ENCODE measurements at places on chromosomes 7 and 10.

DNA sequence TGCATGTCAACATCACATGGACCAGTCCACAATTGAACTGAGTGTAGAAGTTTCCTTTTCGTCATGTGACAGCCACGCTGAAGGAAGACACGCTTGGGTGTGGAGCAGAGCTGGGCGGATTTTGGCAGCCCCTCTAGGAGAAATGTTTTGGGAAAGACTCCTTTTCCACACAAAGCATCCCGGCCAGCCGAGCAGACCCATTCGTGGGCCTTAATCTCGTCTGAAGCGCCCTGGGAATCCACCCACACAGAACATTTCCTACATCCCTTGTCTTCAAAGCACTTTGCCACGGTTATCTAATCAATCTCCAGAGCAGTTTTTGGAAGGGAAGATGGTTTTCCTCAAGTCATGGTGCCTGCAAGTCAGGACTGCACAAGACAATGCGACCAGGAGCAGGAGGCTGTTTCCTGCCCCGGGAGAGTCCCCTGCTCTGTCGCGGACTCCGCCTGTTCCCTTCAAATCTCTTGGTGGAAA lies 8.4 kb upstream of the IFT22 start:
- DNase-seq: no peak

- DNase-seq: no peak
Observed at GRCh38 chr10:131854579-131855335, 46.1 kb upstream of the PPP2R2D start.

GRCh38 chr7:137069249-137069963 lies 201.0 kb downstream of the CHRM2 start:
- DNase-seq: no peak

GRCh38 chr7:24898691-24899090 lies 81.3 kb downstream of the OSBPL3 start:
- no peak for DNase-seq

DNA sequence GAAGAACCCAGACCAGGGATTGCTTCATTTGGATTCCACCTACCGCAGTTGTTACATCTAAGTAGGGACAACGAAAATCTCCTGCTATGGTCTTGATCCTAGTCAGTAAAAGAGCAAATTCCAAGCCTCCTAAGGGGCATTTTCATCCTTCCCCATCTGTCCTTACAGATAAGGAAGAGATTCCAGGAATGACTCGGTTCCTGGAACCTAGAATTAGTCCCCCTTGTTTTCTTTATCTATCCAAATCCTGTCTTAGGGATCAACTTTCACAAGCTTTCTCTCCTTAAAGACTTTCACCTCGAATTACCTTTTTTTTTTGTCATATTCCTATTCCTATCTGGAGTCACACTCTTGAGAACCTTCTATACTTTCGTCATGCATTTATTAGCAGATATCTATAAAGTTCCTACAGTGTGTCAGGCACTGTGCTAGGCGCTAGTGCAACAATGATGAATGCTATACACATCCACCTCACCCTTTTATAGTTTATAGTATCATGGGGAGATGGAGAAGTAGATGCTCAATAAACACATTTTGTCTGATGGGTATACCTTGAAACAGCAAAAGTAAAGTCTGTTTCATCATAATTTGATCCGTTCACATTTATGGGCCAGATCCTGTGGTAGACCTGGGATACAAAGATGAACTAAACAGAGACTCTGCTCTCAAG lies 39.2 kb downstream of the LAMB4 start:
- DNase-seq: no peak

- DNase-seq: no peak
Observed at GRCh38 chr7:131459256-131459655, 97.2 kb downstream of the PODXL start.

- no peak for DNase-seq
Observed at GRCh38 chr7:112112822-112113255, 93.4 kb downstream of the DOCK4 start.

GRCh38 chr7:39557911-39558310 lies 8.3 kb upstream of the YAE1 start:
- no peak for DNase-seq

- no peak for DNase-seq
Observed at GRCh38 chr7:73828107-73828803, 2.5 kb upstream of the CLDN4 start.

DNA sequence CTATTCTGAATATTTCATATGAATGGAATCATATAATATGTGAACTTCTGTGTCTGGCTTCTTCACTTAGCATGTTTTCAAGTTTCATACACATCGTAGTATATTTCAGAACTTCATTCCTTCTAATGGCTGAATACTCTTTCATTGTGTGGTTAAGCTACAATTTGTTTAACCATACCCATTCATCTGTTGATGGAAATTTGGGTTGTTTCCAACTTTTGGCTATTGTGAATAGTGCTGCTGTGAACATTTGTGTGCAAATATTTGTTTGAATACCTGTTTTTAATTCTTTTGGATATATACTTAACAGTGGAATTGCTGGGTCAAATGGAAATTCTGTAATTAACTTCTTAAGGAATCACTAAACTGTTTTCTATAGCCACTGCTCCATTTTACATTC lies 86.0 kb upstream of the MDFIC start:
- no peak for DNase-seq
